ENCODE measurements at places on chromosomes 6 and 20.

- DNase-seq = no peak
These were observed 22.7 kb upstream of the ZNF184 start for GRCh38 chr6:27495386-27496135.

DNA sequence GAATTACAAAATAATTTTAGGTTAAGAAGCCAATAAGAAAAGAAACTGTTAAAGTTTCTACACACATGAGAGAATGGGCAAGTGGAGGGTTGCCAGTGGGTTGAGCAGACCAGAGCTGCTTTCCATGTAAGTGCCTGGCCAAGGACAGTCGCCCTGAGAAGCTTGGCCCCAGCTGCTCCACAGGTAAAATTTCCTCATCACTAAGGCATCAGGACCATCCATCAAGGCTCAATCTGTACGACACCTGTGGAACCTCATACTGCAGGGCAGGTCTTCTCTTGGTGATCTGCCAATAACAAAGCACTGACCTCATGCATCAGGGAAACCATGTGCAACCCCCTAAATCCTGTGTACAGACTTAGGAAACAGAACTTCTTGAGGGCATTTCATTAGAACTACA lies 115.4 kb downstream of the INSM1 start:
- DNase-seq = no peak

DNA sequence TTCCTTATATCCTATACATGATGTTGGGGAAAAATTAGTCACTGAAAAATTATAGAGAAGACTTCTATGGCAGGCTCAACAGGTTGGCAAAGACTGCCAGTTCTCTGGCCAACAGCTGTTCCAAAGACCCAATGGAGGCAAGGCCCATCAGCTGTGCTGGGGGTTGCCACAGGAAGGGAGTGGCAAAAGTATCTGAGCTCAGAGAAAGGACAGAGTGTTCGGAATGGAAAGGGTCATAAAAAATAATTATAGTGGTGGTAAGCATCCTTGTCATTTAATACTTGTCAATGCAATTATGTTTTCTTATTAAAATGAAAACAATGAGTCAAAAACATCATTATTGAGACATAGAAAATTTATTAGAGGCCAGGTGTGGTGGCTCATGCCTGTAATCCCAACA lies 36.1 kb downstream of the FASTKD5 start:
- no peak for DNase-seq

- DNase-seq = no peak
These were observed 189.3 kb downstream of the BACH2 start for GRCh38 chr6:90107371-90107770.

DNA sequence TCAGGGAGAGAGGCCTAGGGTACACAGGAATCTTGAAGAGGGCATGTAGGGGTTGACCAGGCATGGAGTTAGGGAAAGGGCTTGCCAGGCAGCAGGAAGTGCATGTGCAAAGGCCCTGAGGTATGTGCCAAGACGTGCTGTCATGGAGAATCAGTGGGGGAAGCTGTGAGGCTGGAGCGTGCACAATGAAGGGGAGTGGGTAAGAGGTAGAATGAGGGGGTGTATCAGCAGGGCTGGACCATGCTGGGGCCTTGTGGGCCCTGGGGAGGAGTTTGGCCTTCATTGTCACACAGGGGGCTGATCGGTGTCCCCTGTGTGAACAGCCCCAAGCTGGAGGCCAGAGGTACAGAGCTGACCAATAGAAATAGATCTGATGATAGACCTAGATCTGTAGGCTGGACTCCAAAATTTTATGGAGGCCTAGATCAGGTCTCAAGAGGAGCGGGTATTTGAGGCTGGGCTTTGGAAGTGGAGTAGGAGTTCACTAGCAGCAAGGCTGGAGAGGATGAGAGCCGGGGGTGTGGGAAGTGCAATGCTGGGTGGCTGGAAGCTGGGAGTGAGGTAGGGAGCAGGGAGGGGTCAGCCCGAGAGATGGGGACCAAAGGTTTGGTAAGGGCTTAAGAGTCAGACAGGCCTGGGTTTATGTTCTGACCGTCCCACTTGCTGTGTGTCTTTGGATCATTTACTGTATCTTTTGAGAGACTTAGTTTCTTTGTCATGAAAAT lies 3.0 kb downstream of the SRC start:
- DNase-seq = no peak

GRCh38 chr6:7703148-7703680 lies 22.7 kb upstream of the BMP6 start:
- no peak for DNase-seq

GRCh38 chr6:35733633-35734032 lies 3.2 kb upstream of the ARMC12 start:
- DNase-seq = no peak

- DNase-seq = no peak
These were observed 9.9 kb upstream of the NCR2 start for GRCh38 chr6:41325446-41326066.

GRCh38 chr6:130148181-130148580 lies 74.6 kb downstream of the SAMD3 start:
- DNase-seq = no peak

- no peak for DNase-seq
These were observed 28.6 kb upstream of the CDKN1A start for GRCh38 chr6:36649701-36650484.

DNA sequence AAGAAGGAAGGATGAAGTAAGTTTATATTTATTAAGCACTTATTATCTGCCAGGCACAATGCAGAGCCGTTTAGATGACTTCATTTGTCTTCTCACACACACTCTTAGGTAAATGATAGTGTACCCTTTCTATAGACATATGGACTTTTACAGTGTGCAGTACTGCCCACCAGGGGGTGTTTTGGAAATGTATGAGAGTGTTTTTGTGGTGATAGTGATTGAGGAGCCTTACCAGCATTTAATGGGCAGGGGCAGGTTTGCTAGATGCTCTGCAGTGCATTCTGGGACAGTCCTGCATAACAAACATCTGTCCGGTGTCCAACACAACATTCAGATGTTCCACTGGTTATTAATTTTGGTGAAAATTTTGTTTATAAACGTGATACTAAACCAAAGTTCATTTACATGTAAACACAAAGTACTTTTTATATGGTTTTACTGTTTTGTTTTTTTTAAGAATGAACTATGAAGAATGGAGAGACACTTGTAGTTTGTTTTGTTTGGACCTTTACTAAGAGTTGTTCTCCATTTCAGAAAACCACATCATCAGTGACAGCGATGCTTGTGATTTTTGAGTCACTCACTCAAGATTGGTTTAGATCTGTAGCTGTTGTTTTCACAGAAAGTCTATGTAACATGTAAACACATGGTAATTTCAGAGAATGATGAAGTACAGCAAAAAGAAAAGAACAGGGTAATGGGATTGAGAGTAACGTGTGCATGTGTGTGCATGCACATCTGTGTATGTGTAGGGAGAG lies 19.9 kb downstream of the KCNS1 start:
- no peak for DNase-seq

DNA sequence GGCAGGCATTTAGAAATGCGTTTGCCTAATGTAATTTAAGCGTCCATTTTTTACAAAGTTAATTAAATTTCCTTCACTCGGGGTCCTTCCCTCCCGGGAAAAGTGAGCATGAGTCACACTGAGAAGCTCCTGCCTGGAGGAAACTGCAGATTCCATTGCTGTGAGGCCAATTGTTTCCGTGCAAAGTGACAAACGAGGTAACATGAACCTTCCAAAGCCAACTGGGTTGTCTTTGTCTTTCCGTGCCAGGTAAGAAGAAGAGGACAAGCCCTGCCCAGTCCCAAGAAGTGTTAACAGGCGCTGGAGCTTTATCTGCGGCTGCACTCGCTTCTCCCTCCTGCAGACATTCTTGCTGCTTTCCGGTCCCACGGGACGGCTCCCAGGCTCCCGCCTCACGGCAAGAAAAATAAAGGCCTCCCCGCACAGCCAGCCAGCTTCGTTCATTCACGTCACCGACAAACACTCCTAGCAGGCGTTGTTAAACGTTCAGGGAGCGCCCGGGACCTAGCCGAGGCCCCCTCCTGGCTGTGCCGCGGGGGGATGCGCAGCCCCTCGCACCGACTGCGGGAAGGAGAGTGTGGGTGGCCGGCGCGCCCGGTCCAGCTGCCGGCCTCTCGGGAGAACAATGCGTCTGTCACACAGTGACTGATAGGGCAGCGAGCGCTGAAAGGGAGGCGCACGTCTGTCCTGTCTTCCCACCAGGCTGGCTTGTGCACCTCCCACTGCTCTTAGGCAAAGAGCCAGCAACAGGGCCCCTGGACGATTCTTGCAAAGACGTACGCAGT lies 61.5 kb upstream of the HDDC2 start:
- DNase-seq = no peak

Measured in stimulated activated CD8-positive, alpha-beta memory T cell treated with anti-CD3 and anti-CD28 coated beads, Interleukin-12 subunit alpha, Interleukin-12 subunit beta, amount 100 ng/mL, for 1 hour (primary cell).